Activated naive CD4-positive, alpha-beta T cell treated with anti-CD3 and anti-CD28 coated beads, Interleukin-2, amount 10 ng/mL, durations not matched to agents 7 days and 5 days (primary cell): ENCODE measurements at places on chromosomes 11 and 22.

GRCh38 chr22:17698948-17699347 lies 60.4 kb downstream of the BCL2L13 start:
- no peak for DNase-seq

DNA sequence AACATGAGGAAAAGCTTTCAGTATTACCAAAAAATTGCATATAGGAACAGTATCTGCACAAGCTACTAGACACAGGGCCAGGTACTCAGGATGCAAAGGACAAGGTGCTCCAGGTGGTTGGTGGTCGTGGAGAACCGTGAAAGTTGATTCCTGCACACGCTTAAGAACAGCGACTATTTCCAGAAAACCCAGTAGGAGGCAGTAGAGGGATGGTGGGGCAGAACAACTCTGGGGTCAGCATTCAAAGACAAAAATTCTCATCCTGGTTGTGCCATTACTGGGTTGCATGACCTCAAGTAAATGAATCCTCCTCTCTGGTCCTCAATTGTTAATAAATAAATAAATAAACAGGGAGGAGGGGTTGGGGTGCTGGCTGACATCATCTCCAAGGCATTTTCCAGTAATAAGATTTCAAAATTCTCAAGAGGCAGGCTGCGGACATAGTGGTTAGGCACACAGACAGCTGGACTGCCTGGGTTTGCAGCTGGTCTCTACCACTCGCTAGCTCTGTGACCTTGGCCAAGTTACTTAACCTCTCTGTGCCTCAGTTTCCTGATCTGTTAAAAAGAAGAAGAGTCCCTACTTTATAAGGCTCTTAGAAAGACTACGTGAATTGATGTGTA lies 89.6 kb downstream of the ISX start:
- DNase-seq = no peak

GRCh38 chr11:46901156-46901555 lies 17.2 kb downstream of the LRP4 start:
- DNase-seq = no peak

- no peak for DNase-seq
Observed at GRCh38 chr11:88313441-88313840, 24.1 kb downstream of the CTSC start.

DNA sequence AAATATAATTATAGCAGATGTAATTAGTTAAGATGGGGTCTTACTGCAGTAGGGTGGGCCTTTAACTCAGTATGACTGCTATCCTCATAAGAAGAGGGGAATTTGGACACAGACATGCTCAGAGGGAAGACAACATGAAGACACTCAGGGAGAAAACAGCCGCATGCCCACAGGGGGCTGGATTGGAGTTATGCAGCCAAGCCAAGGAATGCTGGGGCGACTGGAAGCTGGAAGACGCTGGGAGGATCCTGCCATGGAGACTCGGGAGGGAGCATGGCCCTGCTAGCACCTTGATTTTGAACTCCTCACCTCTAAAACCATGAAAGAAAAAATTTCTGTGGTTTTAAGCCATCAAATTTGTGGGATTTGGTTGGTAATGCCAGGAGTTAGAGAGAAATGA lies 40.9 kb downstream of the PANX1 start:
- no peak for DNase-seq
